ENCODE measurements at places on chromosomes 12 and 14.

DNA sequence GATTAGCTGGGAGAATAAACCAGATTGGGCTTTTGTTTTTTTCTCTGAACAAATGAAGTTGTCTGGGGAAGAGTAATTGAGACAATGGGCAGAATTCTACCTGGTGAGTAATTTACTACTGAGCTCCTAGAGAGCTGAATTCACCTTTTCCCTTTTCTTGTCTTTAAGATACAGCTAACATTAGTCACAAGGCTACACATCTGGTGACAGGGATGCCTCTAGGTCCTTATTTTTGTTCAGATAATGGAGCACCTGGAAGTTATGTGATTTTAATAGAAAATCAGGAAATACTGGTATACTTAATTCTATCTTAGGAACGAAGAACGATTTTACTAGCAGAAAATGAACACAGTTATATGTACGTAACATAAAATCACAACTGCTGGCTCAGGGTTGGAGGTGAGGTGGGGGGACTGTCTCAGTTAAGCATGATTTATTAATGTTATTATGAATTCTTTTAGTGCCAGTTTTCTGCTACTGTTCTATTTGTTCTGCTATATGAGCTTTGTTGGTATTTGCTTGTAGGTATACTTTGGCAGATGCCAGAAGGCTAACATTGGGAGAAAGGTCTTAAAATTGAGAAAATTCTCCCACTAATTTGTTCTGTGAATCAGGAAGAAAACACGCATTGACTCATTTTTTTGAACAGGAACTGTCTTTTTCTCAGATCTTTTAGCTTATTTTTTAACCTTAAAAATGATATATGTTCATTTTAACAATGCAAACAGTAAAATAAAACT lies 482.7 kb upstream of the RGS6 start:
- DNase-seq: no peak

DNA sequence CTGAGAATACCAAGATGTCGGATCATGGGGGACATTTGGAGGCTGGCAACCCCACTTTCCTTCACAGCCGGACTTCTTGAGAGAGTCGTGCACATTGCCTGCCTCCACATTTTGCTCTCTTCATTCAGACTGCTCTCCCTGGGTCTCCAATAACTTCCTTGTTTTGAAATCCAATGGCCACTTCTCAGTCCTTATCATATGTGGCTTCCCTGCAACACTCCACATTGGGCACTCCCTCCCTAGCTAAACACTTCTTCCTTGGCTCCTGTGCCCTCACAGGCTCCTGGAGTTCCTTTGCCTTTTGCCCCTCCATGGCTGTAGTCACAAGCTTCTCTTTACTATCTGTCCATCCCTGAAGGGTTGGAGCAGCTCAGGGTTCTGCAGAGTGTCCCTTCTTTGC lies 30.1 kb downstream of the NPC2 start:
- DNase-seq: no peak

- no peak for DNase-seq
Measured at GRCh38 chr12:19553175-19553574, 113.9 kb downstream of the AEBP2 start.

DNA sequence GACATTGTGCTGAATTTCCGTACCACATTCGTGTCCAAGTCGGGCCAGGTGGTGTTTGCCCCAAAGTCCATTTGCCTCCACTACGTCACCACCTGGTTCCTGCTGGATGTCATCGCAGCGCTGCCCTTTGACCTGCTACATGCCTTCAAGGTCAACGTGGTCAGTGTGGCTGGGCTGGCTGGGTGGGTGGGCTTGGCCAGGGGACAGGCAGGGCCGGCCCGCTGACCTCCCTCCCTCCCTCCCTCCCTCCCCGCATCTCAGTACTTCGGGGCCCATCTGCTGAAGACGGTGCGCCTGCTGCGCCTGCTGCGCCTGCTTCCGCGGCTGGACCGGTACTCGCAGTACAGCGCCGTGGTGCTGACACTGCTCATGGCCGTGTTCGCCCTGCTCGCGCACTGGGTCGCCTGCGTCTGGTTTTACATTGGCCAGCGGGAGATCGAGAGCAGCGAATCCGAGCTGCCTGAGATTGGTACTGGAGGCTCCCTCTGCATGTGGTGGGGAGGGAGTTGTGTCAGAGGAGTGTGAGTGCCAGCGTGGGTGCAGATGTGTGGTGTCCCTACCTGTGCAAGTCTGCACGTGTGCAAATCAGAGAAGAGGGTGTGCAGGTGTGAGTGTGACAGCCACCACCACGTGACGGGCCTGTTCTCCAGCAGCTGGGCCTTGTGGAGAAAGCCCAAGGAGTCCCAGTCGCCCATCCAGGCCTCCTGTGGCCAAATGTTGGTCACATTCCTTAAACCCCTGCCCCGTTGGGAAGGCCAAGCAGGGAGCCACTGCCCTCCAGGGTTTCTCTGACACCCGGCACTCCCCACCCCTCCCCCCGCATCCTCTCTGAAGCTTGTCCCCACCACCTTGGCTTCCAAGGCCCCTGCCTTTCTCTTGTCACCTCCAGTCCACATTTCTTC lies 5.3 kb downstream of the KCNH3 start:
- DNase-seq: no peak

DNA sequence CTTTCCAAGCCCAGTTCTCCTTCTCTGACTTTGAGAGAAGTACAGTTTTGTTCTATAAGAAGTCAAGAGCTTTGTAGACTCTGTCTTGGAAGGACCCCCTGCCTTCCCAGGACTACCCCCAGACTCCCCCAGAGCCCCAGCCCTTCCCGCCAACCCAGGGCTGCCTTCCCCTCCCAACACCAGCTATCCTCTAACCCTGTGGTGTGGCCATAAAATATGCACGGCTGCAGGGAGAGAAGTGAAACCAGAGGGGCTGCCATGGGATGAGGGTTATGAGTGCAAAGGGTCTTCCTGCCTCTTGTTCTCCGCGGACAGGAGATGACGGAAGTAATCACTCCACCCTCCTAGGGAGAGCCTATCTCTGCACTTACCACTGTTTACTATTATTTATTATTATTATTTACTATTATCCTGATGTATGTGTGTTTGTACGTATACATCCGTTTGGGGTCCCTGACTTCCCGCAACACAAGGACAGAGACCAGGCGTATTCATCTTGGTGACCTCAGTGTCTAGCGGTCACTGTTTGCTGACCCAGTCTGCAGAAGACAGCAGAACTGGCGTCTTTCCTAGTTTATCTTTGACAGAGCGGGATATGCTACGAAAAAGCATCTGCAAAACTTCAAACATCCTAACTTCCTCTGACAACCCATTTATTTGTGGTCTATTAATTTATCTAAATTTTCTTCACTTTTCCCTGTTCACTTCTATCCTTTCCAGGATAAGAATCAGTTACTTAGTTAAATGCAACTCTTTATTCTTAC lies 3.5 kb upstream of the SCNN1A start:
- no peak for DNase-seq
